NCI-H187 treated with DMSO at 0.1 percent for 48 hours (cell line): ENCODE measurements at places on chromosomes 3 and 15.

- no peak for DNase-seq
These were observed 84.1 kb downstream of the P3H2 start for GRCh38 chr3:190036631-190037030.

DNA sequence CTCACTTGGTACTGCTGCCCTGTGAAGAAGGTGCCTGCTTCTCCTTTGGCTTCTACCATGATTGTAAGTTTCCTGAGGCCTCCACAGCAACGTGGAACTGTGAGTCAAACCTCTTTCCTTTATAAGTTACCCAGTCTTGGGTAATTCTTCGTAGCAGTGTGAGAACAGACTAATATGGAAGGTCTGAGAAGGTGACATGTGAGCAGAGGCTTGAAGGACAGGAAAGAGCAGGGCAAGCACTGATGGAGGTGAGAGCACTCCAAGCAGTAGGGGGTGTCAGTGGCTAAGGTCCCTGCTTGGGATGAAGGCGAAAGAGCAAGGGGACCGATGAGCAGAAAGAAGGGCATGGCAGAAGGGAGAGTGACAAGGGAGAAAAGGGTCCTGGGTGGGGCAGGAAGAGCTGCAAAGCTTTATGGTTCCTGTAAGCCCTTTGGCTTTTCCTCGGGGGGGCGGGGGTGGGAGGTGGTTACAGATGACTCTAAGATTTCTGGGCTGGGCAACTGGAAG, 3.5 kb downstream of the EIF4E3 start:
- DNase-seq: no peak

- no peak for DNase-seq
These were observed 291.7 kb upstream of the CNTN3 start for GRCh38 chr3:74906181-74906580.

- DNase-seq: no peak
These were observed 180.6 kb upstream of the LRRN1 start for GRCh38 chr3:3618623-3619022.

DNA sequence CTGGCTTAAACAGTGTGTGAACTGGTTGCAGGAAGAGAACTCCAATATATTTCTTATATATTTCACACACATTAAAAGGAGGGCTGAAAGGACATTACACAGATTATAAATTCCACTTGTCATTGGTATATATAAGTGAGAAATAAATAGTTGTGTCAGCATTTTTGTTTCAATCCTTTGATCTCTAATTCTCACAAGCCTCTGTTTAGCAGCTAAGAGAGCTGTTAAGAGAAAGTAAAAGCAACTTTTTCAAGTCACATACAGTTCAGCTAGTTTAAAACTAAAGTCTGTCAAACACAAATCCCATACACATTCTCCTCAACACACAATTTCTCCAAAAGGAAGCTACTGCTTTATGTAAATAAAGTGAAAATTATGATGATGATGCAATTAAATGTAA, 70.5 kb upstream of the CCDC39 start:
- DNase-seq: no peak

DNA sequence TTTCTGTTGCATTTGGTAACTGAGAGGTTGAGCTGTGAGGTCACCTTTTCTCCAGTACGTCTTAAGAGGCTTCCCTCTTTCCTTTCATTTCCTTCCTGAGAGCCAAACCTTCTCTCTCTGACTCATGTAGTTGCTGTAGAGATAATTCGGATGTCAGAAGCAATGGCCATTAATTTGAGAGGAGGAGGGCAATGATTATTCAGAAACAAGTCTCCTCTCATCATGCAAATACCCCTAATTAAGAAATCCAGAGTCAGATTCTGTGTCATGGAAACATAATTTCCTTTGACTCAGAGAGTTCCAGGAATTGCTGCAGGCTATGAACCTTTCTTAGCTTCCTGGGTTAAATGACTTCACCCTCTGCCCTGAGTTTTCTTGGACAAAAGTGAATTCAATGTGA, 59.0 kb upstream of the GSK3B start:
- DNase-seq: no peak

GRCh38 chr15:67248011-67248505, 6.4 kb downstream of the AAGAB start:
- DNase-seq: no peak

DNA sequence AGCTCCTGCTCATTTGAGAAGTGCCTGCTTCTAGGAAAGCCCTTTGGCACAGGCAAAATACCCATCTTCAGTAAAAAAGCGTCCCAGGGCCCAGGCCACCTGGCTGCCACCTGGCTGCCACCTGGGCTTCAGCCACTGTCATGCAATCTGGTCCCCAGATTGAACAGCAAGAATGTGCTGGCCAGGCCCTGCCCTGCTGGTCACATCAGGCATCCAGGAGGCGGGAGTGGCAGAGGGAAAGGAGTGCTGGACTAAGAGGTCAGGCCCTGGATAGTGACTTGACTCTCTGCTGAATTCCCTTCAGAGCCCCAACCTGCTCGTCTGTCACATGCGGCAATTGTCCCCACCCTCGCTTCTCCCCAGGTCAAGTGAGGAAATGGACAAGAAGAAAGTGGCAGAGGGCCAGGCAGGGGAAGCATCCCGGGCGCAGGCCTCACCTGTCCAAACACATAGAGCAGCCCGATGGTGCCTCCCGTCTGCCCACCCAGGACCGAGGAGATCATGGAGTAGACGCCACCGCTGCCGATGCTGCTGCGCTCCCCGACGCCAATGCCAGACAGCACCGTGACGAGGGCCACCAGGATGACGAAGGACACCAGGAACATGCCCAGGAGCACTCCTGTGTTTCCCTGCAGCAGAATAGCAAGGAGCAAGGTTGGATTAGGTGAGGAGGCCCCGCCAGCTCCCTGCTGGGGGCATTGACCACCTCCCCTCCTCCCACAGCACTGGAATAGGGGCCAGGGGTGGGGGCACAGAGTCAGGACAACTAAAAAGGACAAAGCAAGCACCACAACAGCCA, 25.5 kb downstream of the SLC12A8 start:
- no peak for DNase-seq

- DNase-seq: no peak
These were observed 20.2 kb downstream of the CPOX start for GRCh38 chr3:98573181-98573728.

- no peak for DNase-seq
These were observed 19.7 kb upstream of the UACA start for GRCh38 chr15:70783041-70783440.

GRCh38 chr3:165133188-165133899, 55.0 kb upstream of the SI start:
- DNase-seq: no peak

DNA sequence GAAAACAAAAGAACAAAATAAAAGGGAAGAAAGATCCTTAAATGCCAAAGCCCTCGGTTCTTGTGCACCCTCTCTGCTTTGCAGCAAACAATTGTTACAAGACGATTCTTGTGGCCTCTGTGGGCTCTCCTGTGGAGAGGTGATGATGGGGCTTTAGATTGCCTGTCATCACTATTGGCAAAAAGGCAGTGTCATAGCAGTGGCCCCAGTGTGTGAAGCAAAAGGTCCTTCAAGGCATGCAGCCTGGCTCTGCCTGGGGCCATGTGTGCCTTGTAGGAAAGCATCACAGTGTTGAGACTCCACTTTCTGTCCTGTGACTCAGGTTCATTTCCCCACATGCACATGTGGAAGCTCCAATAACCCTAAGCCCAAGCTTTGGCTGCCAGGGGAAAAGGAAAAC, 43.7 kb downstream of the POC1A start:
- DNase-seq: no peak

GRCh38 chr3:114669614-114670013, 375.8 kb downstream of the TIGIT start:
- no peak for DNase-seq

DNA sequence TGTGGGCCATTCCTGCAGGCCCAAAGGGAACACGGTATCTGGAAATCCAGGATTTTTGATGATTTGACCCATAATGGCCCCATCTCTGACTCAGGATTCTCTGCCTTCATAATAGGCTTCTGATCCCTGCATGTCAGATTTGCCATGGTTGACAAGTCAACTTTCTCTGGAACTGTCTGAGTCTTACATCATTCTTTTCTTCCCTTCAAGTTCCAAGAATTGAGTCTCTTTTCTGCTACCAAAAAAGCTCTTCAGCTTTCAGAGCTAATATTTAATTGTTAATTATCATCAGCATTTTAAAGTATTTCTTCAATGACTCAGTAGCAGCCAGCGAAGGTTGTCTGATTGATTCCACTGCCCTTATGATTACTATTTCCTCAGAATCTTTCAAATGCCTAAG, 244.4 kb upstream of the COL8A1 start:
- DNase-seq: no peak

GRCh38 chr3:124455891-124456290, 274.4 kb upstream of the UMPS start:
- no peak for DNase-seq

GRCh38 chr15:48683991-48684765, 38.7 kb upstream of the FBN1 start:
- DNase-seq: no peak

DNA sequence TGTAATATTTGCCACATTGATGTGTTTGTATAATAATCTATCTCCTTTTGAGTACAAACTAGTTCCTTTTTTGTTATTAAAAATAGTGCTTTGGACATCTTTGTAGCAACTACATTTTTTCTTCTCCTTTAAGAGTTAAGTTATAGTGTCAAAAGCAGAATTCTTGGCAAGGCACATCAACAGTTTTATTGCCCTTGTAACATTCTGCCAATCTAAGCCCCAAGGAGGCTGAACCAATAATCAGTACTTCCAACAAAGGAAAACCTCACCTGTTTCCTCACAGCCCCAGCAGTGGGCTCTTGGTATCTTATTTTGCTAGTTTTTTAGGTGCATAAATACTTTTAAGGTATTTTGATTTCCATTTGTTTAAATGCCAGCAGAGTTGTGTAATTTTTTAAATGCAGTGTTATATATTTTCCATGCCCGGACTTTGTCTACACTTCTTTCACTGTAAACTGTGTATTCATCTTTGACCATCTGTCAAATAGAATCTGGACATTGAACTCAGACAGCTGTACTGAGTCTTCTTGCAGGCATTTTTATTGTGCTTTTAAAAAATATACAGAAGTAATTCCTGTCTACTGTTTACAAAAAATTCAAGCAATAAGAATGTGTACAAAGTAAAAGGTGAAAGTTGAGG, 101.0 kb downstream of the MYLK start:
- no peak for DNase-seq

DNA sequence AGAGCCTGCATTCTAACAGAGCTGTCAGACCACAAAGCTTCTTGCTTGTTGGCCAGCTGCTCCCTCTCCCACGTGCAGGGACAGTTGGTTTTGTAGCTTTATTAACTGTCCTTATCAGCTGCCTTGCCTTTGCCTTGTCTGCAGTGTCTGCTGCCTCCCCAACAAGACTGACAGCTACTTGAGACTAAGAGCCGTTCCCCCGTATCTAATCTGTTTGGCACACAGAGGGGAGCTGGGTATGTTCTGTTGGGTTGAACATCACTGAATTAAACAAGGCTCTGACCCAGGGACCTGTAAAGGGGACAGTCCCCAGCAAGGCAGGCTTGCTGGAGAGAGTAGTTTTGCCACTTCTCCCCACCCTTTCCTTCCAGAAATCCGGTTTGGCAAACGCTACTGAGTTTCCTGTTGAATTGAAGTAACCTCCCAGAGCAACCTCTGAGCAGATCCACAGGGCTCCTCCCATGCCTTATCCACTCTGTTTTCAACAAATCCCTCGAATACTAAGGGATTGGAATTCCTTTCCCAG, 116.1 kb downstream of the ANP32A start:
- no peak for DNase-seq

GRCh38 chr3:39127908-39128304, 20.4 kb downstream of the TTC21A start:
- no peak for DNase-seq

- no peak for DNase-seq
These were observed 32.2 kb downstream of the ATP10A start for GRCh38 chr15:25830844-25831451.

- no peak for DNase-seq
These were observed 40.3 kb upstream of the ZCWPW2 start for GRCh38 chr3:28308196-28308595.

DNA sequence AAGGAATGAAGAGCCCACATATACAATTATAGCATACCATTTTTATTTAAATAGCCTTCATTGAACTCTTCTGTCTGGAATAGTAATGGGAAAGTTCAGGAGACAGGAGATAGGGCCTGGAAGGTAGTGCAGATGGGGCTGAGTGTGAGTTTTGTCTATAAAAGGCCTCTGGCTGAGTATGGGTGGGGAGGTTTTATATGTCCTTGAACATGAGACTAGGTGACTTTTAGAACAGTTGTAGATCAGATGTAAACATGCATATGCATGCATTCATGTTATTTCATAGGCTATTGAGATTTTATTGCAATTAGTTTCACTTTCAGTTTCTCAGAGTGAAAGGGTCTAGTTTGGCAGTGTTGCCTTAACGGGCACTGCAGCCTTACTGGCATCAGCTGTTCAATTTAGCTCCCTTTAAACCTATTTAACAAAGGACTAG, 27.1 kb downstream of the CGGBP1 start:
- no peak for DNase-seq

DNA sequence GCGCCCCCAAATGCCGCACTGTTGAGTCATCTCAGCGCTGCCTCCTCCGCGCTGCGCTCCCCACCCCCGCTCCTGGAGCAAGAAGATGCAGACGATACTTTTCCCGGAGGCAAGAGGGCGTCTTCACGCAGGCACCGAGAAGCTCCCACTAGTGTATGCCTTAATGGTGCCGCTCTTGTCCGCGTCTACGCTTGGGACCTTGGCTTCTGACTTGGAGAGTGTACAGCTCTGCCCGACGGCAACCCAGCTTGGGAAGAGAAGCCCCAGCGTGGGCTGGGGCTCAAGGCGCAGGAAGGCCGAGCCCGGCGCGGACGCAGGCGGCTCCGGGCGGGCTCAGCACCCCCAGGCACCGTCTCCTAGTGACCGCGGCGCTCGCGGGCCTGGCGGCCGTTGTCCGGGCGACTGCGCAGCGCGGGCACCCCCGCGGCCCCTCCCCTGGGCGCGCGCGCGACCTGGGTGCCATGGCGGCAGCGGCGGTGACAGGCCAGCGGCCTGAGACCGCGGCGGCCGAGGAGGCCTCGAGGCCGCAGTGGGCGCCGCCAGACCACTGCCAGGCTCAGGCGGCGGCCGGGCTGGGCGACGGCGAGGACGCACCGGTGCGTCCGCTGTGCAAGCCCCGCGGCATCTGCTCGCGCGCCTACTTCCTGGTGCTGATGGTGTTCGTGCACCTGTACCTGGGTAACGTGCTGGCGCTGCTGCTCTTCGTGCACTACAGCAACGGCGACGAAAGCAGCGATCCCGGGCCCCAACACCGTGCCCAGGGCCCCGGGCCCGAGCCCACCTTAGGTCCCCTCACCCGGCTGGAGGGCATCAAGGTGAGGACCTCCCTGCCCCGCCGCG, at the start of gene P4HTM:
Gene P4HTM (plus strand): TSS at position 446 of the 840 bp plus-strand sequence. CDS start 16 bp downstream, at position 462.
- no peak for DNase-seq

- DNase-seq: no peak
These were observed 30.5 kb upstream of the BLM start for GRCh38 chr15:90686435-90687218.

DNA sequence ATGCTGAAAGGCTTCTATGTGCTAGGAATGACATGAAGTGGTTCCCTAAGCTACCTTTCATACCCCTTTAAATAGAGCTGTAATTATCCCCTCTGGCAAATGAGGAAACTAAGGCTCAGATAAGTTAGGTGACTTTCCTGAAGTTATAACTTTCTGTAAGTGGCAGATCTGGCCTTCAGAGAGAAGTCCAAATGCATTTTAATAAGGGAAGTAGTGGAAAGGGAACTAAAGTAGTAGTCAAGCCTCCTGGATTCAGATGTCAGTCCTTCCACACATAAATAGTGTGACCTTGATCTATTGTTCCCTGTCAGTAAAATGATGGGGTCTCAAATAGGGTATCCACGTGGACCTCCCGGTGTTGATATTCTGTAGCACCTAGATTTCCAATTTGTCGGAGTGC, 277.7 kb downstream of the EDEM1 start:
- no peak for DNase-seq

GRCh38 chr3:25597535-25598101, 67.1 kb downstream of the TOP2B start:
- DNase-seq: no peak
